ENCODE measurements at places on chromosomes 11 and 22. TPM values are rescaled to one million over a fixed set of nuclear protein-coding genes. Genes with fewer than 3 reads are reported as not detected.

DNA sequence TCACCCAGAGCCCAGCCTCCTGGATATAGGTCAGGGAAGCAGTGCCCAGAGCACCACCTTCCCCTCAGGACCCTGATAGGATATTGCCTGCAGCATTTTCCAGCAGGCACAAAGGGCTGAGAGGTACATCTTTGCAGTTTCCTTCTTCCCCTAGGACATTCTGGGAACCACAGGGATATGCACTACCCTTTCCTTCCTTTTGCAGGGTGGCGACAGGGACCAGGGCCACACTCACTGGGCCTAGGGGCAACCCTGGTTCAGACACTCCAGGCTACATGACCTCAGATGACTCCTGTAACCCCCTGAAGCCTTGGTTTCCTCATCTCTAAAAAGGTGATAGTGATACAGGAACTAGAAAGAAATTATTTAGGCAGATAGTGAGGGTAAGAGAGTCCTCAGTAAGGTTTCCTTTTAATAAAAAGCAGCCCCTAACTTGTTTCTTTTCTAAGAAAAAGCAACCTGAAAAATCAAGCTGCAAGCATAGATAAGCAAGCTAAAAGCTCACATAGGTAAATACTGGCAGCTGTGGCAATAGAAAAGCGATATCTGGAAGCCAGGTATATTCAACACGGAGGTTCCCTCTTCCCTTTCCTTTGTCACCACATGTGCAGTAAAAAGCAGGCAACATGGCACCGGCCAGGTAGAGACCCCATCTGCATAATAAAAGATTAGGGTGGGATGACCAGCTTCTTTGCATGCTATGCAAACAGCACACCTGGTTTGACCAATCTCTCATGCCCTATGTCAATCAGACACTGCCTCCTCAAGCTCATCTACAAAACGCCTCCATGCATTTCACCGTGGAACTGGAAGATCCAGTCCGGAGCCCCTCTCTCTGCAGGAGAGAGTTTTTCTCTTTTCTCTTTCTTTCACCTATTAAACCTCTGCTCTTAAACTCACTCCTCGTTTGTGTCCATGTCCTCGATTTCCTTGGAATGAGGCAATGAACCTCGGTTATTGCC lies 13.2 kb upstream of the MRGPRX2 start:
- DNase-seq, result no peak

GRCh38 chr11:46363455-46364005 lies 16.3 kb downstream of the DGKZ start:
- no peak for DNase-seq

DNA sequence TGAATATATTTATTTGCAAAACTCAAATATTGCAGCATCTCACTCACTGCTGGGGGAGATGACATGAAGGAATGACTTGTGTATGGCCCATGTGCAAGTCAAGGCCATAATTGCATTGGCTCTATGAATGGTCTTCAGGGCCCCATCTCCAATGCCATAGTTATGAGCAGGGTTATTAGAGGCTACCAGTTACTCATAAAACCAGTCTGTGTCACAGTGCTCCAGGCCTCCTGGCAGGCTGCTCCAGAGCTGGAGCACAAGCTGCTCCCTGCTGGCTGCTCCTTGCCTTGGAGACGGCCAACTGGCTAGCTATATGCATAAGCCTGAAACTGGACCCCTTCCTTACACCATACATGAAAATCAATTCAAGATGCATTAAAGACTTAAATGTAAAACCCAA lies 145.7 kb downstream of the TRPC6 start:
- no peak for DNase-seq

DNA sequence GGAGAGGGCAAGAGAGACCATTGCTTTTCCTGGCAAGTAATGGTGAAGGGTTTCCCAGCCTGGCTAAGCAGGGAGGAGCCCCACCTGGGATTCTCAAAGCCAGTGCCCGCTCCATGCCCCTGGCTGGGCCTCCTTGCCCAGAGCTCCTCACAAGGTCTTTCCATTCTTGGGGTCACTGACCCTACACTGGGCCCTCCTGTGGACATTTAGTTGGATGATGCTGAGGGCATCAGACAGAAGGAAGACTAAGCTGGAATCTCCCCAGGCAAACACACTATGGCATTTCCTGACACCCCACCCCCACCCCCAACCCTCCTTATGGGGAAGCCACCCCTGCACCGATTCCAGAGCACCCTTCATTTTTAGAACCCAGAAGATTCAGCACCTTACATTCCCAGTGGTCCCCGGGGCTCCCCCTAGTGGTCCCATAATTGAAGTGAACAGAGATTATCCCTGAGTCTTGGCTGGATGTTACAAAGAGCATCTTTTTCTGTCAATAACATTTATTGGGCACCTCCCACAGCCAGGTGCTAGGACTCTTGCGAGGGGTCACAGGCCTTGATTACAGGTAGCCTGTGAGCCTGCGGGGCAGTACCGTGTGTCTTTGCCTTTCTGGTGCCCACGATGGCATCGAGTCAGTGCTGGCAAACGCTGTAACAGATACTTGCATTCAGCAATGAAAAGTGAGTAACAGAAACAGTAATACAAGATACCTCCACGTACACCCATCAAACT lies 548.5 kb downstream of the BUD13 start:
- no peak for DNase-seq

- DNase-seq, result no peak
These were observed 90.0 kb downstream of the ARHGAP42 start for GRCh38 chr11:100777103-100777502.

- no peak for DNase-seq
These were observed 1.0 kb upstream of the ATG2A start for GRCh38 chr11:64918017-64918416.

- DNase-seq, result no peak
These were observed 23.9 kb upstream of the PANX1 start for GRCh38 chr11:94104734-94105133.

DNA sequence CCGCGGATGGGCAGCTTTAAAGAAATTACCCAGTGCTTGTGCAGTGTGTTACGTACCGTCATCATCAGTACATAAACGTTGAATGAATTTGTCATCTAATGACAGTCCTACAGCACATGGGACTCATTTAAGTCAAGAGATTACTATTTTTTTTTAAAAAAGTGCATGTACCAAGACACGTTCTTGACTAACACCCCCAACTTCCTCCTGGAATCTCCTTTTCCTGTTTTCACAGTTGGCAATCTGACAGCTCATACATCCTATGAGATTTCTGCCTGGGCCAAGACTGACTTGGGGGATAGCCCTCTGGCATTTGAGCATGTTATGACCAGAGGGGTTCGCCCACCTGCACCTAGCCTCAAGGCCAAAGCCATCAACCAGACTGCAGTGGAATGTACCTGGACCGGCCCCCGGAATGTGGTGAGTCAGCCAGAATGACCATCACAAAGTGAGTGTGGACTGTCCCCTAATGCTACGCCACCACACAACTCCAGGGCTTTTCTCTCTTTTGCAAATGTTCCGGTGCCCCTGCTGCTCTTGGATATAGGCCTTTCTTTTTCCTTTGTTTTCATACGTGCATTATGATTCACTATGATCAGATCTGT lies 162.0 kb upstream of the SORL1-AS1 start:
- no peak for DNase-seq

DNA sequence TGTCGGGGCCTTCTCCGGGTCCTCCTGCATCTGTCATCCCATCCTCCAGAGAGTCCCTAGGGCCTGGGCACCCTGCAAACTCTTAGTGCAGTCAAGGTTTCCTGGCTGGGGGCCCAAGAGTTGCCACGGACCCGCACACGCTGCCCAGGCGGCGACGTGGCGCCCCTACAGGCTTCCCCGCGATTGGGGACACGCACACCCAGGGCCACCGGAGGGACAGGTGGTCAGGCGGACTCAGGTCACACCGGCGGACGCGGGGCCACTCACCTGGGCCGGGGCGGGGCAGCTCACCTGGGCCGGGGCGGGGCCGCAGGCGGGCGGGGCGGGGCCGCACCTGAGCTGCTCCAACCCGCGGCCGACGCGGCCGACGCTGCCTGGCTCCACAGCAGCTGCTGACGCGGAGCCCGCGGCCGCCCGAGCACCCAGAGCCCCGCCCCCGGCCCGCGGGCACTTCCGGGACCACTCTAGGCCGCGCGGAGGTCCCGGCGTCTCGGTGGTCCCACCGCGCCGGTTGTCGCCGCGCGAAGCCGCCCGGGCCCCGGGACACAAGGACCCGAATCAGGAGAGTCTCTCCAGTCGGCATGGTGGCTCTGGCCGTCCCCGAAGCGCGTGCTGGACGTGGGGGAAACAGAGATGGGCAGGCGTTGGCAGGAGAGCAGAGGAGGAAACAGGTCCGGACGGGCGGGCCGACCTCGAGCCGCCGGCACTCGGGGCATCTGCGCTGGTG lies at the start of gene ZNF70:
Gene ZNF70 (minus strand): TSS at position 399 of the 727 bp plus-strand sequence. CDS start 5,972 bp downstream, outside the sequence.
- no peak for DNase-seq

DNA sequence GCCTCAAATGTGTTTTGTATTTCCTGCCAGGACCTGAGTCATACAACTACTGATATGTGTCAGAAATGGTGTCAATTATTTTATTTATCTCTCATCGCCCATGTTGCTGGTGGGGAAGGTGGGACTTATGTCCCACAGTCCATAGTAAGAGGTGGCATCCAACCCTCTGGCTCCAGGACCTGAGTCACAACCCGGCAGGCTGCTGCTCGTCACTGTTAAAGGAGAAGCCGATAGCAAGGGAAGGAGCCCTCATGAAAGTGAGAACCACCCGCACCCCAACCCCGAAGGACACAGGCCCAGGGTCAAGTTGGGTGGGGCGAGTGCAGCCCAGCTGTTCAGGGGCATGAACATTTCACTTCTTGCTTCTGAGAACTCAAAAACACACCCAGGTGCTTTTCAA lies 33.1 kb upstream of the TP53I11 start:
- DNase-seq, result no peak

DNA sequence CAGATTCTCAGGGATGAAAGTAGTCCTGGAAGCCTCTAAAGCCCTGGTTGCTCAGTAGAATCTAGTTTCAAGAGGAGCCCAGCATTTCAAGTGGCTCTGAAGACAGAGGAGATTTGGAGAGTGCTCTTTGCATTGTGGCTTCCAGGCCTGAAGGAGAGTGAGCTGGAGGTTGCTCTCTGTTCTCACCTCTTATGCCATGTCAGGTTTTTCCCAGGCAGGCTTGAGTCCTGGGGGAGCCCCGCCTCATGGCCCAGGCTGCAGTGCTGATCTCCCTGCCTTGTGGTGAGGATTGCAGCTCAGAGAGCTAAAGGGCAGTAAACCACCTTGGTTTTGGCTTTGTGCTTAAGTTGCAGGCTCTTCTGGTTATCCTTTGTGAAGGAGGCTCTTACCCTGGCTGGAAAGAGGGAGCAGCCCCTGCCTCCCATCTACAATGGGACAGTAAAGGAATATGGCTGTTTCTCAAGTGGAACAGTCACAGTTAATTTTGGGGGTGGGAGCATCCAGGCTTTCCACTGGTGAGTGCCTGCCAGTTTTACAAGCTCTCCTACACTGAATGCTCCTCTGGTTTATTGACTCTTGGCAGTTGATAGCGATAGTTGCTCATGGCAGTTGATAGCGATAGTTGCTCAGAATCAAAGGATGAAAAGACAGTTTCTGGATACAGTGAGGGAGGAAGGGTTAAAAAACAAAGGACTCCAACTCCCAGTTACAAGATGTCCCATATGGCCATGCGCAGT lies 32.6 kb downstream of the RCOR2 start:
- DNase-seq, result no peak

DNA sequence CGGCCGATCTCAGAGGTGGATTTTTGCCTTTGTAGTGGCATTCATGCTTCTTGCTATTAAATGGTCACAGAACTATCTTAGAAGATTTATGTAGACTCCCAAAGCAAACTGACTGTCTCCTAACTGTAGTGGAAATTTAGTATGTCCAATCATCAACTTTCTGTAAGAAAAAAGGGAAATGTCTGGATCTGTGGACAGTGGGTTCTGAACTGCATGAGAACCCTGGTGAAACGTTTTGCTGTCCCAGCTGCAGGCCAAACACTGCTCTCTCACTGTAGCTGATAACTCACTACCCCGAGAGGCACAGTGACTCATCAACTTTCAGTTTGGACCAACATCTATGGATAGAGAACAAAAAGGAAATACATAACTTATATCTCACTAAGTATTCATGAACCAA lies 387.1 kb downstream of the SOX6 start:
- DNase-seq, result no peak

GRCh38 chr11:67656278-67656922 lies 5.9 kb upstream of the ACY3 start:
- no peak for DNase-seq

- DNase-seq, result no peak
These were observed 34.8 kb downstream of the JHY start for GRCh38 chr11:122917311-122917710.

- no peak for DNase-seq
These were observed 8.3 kb upstream of the PIM3 start for GRCh38 chr22:49951986-49952896.

DNA sequence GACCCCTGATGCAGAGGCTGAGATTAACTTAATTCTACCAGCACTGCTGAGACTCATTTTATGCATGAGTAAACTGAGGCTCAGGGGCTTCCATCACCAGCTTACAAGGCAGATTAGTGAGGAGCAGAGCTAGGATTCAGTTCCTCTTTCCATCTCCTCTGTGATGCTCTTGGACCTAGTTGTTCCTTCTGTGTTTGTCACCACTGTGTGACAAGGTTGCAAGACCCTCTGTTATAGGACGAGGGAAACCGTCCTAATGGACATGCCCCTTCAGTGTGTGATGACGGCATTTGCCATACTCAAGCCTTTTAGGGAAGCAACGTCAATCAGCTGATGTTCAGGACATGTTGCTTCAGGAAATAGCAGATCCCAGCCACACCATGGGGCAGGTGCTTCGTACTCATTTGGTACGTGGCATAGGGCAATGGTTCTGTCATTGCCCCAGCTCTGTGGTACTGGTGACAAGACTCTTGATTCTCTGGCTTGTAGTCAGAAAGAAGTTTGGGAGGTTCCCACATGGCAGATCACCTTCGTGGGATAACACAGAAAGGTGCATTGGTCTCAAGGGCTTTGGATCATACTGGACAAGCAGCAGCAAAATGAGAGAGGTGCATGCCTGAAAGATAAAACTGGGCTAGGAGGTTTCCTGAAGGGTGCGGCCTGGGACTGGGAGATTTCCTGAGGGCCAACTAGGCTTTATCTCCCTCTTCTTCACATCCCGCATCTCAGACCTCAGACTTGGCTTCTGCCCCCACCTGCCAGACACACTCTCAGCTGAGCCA lies 23.9 kb upstream of the CD44 start:
- DNase-seq, result no peak

DNA sequence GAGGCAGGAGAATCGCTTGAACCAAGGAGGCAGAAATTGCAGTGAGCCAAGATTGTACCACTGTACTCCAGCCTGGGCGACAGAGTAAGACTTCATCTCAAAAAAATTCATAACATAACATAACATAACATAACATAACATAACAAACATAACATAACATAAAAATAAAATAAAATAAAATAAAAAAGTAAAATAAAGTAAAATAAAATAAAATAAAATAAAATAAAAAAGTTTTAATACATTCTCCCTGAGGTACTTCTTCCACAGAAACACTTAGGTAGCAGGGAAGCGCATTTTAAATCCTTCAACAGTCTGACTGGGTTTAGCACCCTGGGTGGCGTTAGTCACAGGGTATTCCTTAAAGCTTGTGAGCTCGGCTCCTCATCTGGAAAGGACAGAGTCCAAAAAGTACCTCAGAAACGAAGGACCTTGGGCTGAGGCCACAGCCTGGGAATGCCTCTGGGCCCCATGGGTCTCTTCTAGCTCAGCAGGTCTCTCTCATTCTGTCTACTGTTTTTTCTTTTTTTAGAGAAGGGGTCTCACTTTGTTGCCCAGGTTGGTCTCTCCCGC lies 41.7 kb downstream of the MICAL3 start:
- no peak for DNase-seq

Gene ASRGL1
- total RNA-seq, result 5.6 TPM

Gene C11orf91
- not detected for total RNA-seq

Gene TCN1
- 8.1 TPM for total RNA-seq

Gene DGCR6
- 1.5 TPM for total RNA-seq

Gene DCUN1D5
- 37.3 TPM for total RNA-seq

Gene CNTF
- not detected for total RNA-seq
